ENCODE measurements at places on chromosomes 5 and 9. TPM values are rescaled to one million over a fixed set of nuclear protein-coding genes. Genes with fewer than 3 reads are reported as not detected.

GRCh38 chr9:34796924-34797323, 87.0 kb upstream of the CCL21 start:
- no peak overlapping the region for H3K27ac ChIP-seq
- no peaks in the 10 kb centered on the region for H3K4me1 ChIP-seq
- DNase-seq, result no peak
- no peak overlapping the region for H3K4me3 ChIP-seq
- H3K36me3 ChIP-seq, result no peaks in the 10 kb centered on the region
- H3K27me3 ChIP-seq, result peaks cover 13% of the 10 kb centered on the region

Gene MED10
- total RNA-seq, result 11.5 TPM

DNA sequence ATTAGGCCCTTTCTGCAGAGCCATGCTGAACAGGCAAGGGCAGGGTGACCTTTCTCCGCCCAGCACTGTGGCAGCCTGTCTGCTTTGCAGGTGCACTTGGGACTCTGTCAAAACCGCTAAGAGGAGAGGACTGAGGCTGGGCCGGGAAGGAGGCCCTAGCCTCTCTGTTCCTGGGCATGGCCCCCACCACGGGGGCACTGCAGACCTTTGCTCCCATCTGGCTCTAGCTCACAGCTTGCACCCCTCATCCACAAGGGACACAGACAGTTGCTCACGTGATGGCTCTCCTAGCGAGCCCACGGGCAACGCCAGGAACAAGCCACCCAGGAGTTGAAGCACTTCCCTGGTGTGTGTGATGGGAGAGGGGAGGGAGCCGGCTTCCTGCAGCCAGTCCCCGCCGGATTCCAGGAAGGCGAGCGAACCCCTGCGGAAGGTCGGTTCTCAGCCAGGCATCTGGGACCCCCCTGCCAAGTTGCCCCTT, 43.0 kb upstream of the FCN1 start:
- peaks cover 17% of the 10 kb centered on the region for H3K27me3 ChIP-seq
- H3K36me3 ChIP-seq, result no peaks in the 10 kb centered on the region
- H3K4me1 ChIP-seq, result no peaks in the 10 kb centered on the region

DNA sequence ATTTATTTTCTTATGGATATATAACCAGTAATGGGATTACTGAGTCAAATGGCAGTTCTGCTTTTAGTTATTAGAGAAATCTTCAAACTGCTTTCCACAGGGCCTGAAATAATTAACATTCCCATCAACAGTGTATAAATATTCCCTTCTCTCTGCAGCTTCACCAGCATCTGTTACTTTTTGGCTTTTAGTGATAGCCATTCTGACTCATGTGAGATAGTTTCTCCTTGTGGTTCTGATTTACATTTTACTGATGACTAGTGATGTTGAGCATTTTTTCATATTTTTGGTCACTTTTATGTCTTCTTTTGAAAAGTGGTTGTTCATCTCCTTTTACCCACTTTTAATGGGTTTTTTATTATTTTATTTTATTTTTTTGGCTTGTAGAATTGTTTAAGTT, 1290.3 kb upstream of the CDH9 start:
- H3K4me1 ChIP-seq, result no peaks in the 10 kb centered on the region
- H3K4me3 ChIP-seq, result no peak overlapping the region
- H3K27ac ChIP-seq, result no peak overlapping the region
- no peak for DNase-seq

GRCh38 chr9:120360046-120360445, 219.9 kb downstream of the CDK5RAP2 start:
- H3K27me3 ChIP-seq, result no peaks in the 10 kb centered on the region
- DNase-seq, result no peak
- no peak overlapping the region for H3K27ac ChIP-seq

DNA sequence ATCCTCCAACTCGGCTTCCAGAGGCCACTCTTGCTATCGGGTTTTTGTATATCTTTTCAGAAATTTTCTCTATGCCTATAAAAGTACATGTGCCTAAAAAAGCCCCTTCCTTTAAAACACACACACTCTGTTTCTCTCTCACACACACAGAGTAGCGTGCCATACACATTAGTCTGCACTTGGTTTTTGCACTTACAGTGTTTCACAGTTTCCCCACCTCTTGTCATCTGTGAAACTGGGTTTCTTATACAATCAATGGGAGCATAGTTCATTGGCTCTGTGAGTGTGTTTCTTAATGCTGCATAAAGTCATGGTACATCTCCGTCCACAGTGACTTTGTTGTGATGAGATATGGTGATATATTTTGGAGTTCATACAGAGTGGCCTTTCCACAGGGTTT, 664 bp upstream of the IGFBPL1 start:
- no peak for DNase-seq
- no peaks in the 10 kb centered on the region for H3K4me1 ChIP-seq
- H3K4me3 ChIP-seq, result peak overlapping the region; percentile 64
- no peak overlapping the region for H3K27ac ChIP-seq
- H3K36me3 ChIP-seq, result no peaks in the 10 kb centered on the region
- H3K27me3 ChIP-seq, result peaks cover 47% of the 10 kb centered on the region

GRCh38 chr9:79360387-79361347, 211.1 kb upstream of the TLE4 start:
- H3K4me3 ChIP-seq, result no peak overlapping the region
- no peaks in the 10 kb centered on the region for H3K36me3 ChIP-seq
- peak; percentile 8 for DNase-seq

GRCh38 chr9:127561491-127562278, 50.4 kb upstream of the STXBP1 start:
- no peaks in the 10 kb centered on the region for H3K27me3 ChIP-seq
- H3K4me1 ChIP-seq, result peaks cover 91% of the 10 kb centered on the region
- DNase-seq, result peak; percentile 99
- peaks cover 21% of the 10 kb centered on the region for H3K36me3 ChIP-seq
- peak overlapping the region; percentile 44 for H3K4me3 ChIP-seq

Gene LVRN
- total RNA-seq, result not detected

DNA sequence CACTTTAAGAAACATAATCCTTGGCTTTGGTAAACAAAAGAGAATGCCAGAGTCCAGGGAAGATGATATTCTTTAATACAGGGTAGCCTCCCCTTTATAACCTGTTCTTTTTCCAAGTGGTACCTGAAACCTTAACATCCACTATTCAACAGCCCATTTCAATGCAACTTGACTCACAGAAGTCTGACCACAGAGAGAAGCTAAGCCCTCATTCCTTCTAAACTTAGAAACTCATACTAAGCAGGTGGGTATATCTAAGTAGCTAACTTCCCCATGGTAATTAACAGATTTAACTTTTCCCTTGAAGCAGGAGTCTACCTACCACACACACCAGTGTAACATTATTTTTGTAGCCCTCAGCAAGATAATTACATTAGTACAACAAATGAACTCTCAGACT, 91.9 kb downstream of the CEMIP2 start:
- peaks cover 39% of the 10 kb centered on the region for H3K4me1 ChIP-seq
- no peak overlapping the region for H3K4me3 ChIP-seq
- DNase-seq, result no peak
- no peaks in the 10 kb centered on the region for H3K36me3 ChIP-seq
- no peak overlapping the region for H3K27ac ChIP-seq
- no peaks in the 10 kb centered on the region for H3K27me3 ChIP-seq

DNA sequence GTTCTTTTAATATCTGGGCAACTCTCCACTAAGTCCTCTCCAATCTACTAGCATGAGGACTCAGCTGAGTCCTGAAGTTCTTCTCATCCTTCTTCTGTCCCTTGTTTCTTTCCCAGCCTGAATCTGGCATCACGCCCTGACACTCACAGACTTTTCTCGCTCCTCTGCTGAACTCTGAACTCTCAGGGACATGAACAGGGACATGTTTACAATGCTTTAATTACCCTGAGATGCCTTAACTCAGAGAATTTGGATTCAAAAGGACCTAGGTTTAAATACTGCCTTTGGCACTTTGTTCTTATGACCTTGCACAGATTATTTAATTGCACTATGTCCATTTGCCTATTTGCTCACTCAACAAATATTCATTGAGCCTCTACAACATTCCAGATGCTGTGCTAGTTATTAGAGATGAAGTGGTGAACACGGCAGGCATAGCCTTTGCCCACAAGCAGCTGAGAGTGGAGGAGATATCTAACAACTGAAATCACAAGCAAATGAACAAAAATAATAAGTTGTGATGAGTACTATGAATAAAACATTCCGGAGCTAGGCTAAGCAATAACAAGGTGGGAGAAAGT, 106.0 kb downstream of the ADRB2 start:
- DNase-seq, result peak; percentile 31
- no peak overlapping the region for H3K4me3 ChIP-seq
- H3K4me1 ChIP-seq, result peaks cover 14% of the 10 kb centered on the region
- H3K36me3 ChIP-seq, result no peaks in the 10 kb centered on the region

DNA sequence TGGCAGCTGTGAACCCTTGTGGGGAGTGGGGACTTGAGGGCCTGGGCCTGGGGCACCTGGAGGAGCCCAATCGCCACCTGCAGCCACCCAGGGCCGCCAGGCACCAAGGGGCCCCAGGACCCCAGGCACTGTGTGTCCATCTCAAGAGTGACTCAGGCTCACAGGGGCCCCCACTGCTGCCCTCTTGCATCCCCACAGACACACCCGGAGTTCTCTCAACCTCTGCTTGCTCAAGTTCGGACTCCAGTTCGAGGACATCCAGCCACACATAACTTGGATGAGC, 51.9 kb downstream of the MRPL36 start:
- H3K27me3 ChIP-seq, result peaks cover 11% of the 10 kb centered on the region
- no peaks in the 10 kb centered on the region for H3K4me1 ChIP-seq
- H3K4me3 ChIP-seq, result no peak overlapping the region
- H3K27ac ChIP-seq, result no peak overlapping the region

GRCh38 chr5:33662722-33663427, 222.1 kb downstream of the TARS1 start:
- peaks cover 39% of the 10 kb centered on the region for H3K4me1 ChIP-seq
- no peaks in the 10 kb centered on the region for H3K36me3 ChIP-seq

Gene FAM153A
- not detected for total RNA-seq

Gene FGD3
- total RNA-seq, result not detected

DNA sequence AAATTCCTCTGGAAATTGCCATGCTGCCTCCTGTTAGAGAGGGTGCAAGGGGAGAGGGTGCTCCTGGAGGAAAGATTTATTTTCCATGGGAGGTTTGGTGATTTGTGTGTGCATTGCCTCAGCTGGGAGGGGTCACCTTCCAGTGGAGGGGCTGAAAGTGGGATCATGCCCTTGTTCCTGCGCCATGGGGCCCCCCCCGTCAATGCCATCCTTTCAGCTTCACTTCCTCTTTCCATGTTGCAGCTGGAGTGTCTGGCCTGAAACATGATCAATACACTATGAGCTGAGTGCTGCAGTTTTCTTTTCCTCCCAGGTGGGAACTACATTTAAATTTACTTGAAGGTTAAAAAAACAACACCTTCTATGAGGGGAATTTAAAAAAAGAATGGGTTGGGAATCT, 176.8 kb downstream of the MELK start:
- no peaks in the 10 kb centered on the region for H3K4me1 ChIP-seq
- DNase-seq, result no peak
- H3K36me3 ChIP-seq, result no peaks in the 10 kb centered on the region
- H3K27ac ChIP-seq, result no peak overlapping the region
- H3K27me3 ChIP-seq, result peaks cover 16% of the 10 kb centered on the region

GRCh38 chr5:33148076-33148513, 292.7 kb upstream of the TARS1 start:
- H3K4me3 ChIP-seq, result peak overlapping the region; percentile 32
- no peaks in the 10 kb centered on the region for H3K27me3 ChIP-seq
- peaks cover 29% of the 10 kb centered on the region for H3K4me1 ChIP-seq
- H3K27ac ChIP-seq, result peak overlapping the region; percentile 81

- H3K4me3 ChIP-seq, result no peak overlapping the region
- DNase-seq, result no peak
- H3K36me3 ChIP-seq, result no peaks in the 10 kb centered on the region
- H3K27me3 ChIP-seq, result no peaks in the 10 kb centered on the region
Measured at GRCh38 chr9:78971540-78971939, 600.2 kb upstream of the TLE4 start.

- no peaks in the 10 kb centered on the region for H3K27me3 ChIP-seq
- no peak overlapping the region for H3K27ac ChIP-seq
- H3K36me3 ChIP-seq, result no peaks in the 10 kb centered on the region
- no peak for DNase-seq
- no peaks in the 10 kb centered on the region for H3K4me1 ChIP-seq
Measured at GRCh38 chr5:142222225-142222865, 102.5 kb downstream of the SPRY4 start.

DNA sequence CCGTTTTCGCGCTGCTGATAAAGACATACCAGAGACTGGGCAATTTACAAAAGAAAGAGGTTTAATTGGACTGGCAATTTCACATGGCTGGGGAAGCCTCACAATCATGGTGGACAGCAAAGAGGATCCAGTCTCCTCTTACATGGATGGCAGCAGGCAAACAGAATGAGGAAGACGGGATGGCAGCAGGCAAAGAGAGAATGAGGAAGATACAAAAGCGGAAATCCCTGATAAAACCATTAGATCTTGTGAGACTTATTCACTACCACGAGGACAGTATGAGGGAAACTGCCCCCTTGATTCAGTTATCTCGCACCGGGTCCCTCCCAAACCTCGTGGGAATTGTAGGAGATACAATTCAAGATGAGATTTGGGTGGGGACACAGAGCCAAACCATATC, 95.0 kb downstream of the OSTF1 start:
- H3K36me3 ChIP-seq, result no peaks in the 10 kb centered on the region
- no peak overlapping the region for H3K4me3 ChIP-seq
- H3K27ac ChIP-seq, result no peak overlapping the region
- no peak for DNase-seq

Gene SPOCK1
- total RNA-seq, result 238 TPM

Data from GM23248 (cell line).